Hair follicular keratinocyte (primary cell): ENCODE measurements at places on chromosomes 1 and 21. TPM values are rescaled to one million over a fixed set of nuclear protein-coding genes. Genes with fewer than 3 reads are reported as not detected.

KCTD3 gene
- 19.7 and 23.2 TPM in 2 replicates for total RNA-seq

CAPZB gene
- 58.5 and 72.9 TPM in 2 replicates for total RNA-seq

INSRR gene
- not detected in 2 replicates for total RNA-seq

TENT5C gene
- total RNA-seq: 0.15 and 0.16 TPM in 2 replicates

MRPL37 gene
- total RNA-seq: 107 and 157 TPM in 2 replicates

SLX9 gene
- 29.9 and 39.7 TPM in 2 replicates for total RNA-seq

RNU1-3 gene
- under 0.01 TPM in 2 replicates for total RNA-seq

ZNF695 gene
- 2.3 and 3.9 TPM in 2 replicates for total RNA-seq

LRRC3 gene
- 1.9 and 3.3 TPM in 2 replicates for total RNA-seq
